NK-92 treated with Interleukin-12 subunit alpha and Interleukin-12 subunit beta, amount 100 ng/mL, for 24 hours (cell line): ENCODE measurements at places on chromosomes 3 and 15.

DNA sequence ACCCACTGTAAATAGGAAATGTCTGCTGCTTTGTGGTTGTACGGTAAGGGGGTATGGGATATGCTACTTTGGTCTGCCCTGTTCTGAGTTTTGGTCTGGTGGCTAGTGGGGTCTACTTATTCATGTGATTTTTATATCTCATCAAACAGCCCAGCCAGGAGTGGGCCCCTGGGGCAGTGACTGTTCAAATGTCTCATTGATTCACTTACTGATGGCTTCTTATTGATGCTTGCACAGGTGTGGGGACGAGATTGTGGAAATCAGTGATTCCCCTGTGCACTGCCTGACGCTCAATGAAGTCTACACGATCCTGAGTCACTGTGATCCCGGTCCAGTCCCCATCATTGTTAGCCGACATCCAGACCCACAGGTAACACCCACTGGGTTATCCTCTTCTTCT, 38.5 kb downstream of the STARD5 start:
- no peak for DNase-seq

DNA sequence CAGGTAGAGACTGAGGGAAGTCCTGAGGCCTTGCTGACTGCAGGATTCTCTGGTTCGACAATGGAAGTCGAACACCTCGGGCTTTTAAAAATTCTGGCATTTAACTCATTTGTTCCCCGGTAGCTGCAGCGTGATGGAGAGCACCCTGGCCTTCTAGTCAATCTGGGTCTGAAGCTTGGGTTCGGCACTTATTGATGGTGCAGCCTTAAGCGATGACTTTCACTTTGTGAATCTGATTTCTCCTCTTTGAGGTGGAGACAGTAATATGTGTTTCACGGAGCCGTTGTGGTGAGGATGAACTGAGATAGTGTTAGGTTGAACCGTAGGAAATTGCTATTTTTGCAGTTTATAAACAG, 621 bp upstream of the PARP6 start:
- no peak for DNase-seq

- no peak for DNase-seq
These were observed 90.2 kb downstream of the GABRB3 start for GRCh38 chr15:26682598-26683164.

DNA sequence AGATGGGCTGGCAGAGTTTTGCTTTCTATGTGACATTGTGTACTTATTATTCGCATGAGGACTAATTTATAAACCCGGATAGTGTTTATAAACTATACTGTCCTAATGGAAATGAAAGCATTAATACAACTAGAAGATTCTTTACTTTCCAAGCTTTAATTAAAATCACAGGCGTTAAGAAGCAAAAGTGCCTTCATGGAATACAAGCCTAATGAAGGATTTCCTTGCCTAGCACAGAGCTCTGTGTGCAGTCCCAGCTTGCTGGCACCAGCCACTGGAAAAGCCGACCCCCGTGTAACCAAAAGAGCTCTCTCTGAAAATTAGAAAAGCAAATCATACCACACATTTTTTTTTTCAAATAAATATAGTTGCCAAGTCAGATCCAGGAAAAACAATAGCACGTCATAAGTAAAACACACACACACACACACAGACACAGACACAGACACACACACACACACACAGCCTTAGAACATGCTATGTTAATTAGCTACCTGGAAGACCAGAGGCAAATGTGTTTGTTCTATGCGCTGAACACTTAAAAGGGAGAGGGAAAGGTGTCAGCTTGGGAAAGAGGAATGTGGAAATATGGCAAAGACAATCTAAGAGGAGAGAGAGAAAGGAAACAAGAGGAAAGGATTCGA, 1084.2 kb downstream of the TUSC7 start:
- DNase-seq, result no peak

DNA sequence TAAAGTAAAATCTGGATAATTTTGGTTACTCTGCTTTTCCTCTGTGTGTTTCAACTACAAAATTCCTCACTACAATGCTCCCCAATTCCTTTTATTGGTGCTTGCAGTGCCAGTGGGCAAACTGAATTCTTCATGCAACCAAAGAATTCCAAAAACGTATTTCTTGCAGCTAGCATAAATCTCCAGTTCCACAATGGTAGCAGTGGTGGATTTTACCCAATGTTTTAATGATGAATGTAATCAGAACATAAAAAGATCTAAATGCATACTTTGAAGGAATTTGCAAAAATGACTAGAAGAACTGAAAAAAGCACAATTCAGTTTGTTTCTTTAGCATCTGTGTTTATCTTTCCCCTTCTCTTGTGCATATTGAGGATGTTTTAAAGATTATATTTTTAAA, 359.6 kb upstream of the TPRG1 start:
- no peak for DNase-seq

DNA sequence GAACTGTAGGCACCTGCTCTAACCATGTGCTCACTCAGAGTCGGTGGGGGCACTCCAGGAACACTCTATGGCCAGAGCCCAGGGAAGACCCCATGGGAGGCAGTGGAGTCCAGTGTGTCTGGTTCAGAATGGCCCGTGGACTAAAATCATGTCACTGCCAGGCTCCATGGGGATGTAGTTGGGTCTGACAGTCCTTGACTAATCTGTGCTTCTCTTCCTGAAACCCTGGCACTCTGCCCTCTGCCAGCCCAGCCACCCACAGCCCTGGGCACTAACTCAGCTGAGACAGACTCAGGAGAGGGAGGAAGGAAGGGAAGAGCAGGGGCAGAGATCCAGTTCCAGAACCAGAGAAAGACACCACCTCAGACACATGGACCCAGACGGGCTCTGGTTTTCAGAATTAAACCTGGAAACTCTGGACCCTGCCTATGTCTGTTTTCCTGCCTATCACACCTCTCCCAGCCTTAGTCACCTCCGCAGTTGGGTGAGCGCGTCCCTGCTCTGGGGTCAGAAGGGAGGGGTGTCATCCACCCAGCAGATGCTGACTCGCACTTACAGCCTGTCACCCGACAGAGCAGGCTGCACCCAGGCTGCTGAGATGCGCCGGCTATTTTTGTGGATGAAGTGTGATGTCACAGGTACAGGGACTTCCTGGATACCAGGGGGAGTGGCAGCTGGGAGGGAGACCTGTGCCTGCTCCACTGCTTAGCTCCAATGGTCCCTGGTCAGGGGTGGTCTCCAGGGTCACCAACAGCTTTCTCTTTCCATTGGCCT, 56.8 kb upstream of the INSYN1 start:
- DNase-seq, result no peak

DNA sequence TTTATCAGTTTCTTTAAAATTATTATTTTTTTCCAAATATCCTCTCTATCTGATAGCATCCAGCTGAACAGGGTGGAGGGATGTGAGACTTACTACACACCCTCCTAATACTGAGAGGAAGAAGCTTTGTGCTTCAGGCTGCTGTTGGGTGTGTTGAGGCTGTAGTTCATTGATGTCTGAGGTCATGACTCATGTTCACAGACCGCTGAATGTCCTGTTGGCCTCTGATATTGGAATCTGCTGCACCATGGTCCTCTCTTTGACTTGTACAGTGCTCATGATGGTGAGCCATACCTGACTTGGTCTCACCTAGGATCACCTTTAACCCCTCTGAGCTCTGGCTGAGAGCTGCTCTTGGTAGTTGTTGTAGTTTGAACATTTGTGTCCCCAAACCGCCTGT, 302.9 kb downstream of the SATB1 start:
- no peak for DNase-seq

DNA sequence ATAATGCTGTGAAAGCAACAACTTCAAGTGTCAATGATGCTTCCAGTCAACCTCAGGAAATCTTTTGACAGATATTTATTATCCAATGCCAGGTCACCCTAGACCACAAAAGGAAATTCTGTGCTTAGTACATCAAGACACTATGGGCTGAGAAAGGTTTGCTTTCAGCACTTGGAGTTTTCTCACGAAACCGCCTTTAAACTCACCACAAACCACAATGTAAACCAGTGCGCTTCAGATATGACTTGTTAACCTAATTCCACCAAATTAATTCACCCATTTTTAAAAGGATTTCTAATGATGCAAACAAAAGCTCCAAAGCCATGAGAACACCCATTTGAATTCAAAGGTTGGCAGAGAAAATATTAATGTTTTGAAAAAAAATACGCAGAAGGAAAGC, 292.9 kb upstream of the NR2F2 start:
- DNase-seq, result no peak
